NCI-H226 (cell line): ENCODE measurements at places on chromosomes 13 and 19.

DNA sequence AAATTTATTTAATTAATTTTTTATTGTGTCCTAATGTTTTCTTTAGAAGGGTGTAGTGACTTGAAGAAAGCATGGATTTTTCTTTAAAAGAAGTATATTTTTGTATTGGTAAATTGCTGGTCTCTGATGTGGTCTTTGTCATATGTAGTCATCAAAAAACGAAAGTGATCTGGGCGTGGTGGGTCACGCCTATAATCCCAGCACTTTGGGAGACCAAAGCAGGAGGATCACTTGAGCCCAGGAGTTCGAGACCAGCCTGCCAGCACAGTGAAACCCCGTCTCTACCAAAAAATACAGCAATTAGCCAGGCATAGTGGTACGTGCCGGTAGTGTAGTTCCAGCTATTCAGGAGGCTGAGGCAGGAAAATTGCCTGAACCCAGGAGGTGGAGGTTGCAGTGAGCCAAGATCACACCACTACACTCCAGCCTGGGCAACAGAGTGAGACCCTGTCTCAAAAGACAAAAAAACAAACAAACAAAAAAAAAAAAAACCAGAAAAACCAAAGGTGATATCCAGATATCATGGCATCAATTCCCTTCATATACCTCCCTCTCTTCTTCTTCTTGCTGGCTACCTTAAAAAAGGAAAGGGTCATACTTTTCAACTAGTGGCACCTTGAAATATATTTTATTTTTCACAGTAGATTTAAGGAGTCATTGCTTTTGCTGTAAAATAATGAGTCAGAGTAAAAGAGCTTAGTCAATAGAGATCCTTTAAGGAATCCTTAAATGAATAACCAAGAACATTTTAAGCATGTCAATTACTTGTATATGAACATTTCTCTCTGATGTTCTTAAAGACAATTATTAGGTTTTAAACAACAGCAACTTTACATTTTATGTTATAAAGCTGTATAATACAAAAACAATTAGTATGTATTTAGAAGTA, 19.9 kb downstream of the KCTD4 start:
- DNase-seq: no peak

- DNase-seq: no peak
Observed at GRCh38 chr19:43584484-43584883, 8.9 kb downstream of the PINLYP start.

- DNase-seq: no peak
Observed at GRCh38 chr13:37640499-37640898, 41.9 kb upstream of the POSTN start.

DNA sequence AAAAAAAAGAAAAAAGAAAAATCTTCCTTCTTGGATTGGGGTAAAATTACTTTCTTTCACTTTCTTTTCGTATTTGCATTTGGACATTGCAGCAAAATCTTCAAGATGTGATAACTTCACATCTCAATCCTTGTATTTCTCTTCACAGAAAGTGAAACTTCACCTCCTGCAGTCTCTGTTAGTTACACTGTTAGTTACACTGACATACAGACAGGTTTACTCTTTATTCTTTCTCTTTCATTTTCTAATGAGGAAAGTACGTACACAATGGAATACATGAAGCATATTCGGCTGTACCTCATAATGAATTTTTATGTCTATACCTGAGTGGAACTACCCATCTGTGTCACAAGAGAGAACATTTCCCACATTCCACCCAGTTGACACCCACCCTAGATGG, 459.1 kb upstream of the GPC6 start:
- no peak for DNase-seq
